ENCODE measurements at places on chromosomes 6 and 20.
A peak's percentile ranks its signal among the peaks of the same experiment; 100 is the strongest.

DNA sequence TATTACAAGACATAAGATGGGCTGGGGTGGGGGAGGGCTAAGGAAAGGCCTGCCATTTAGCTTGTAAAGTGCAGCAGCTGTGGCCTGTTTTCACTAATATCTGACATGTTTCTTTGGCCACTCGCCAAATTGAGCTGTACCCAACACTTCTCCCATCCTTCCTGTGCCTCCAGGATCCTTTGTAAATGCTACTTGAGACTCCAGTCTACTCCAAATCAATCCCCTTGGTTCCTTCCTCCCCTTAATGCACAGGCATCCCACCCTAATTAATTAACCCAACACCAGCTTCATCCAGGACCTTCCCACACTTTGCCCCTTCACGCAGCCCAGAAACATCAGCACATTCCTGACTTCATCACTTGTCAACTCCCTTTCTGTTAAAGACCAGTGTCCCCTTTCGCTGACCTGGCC, 55.0 kb upstream of the TCF21 start:
- no peak for DNase-seq

DNA sequence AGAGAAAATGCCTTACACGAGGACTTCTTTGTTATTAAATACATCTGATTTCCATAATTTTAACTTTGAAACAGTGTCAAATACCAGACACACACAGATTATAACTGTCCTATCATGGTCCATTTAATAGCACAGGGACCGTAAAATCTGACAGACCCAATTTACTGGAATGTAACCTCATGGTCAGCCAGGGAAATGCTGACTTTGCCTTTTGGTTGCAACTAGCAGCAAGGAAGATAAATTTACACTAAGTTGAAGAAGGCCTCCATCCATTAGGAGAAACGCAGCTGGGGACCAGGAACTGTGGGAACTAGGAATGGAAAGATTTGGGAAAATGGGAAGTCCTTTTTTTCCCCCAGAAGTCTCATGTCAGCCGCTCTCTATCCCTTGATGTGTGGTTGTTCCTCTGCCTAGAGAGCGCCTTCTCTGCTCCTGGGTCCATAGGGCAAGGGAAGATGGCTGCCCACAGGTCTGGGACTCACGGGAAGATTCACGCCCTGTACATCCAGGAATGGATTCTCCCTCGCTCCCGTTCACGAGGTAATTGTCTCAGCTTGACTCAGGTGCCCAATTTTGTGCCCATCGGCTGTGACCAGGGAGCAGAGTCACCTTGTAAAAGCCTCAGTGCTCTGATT, 74.6 kb upstream of the L3MBTL3 start:
- DNase-seq: no peak

- no peak for DNase-seq
Measured at GRCh38 chr6:52641388-52641787, 29.5 kb upstream of the TMEM14A start.

GRCh38 chr6:39646751-39647420, 78.3 kb downstream of the KIF6 start:
- no peak for DNase-seq

DNA sequence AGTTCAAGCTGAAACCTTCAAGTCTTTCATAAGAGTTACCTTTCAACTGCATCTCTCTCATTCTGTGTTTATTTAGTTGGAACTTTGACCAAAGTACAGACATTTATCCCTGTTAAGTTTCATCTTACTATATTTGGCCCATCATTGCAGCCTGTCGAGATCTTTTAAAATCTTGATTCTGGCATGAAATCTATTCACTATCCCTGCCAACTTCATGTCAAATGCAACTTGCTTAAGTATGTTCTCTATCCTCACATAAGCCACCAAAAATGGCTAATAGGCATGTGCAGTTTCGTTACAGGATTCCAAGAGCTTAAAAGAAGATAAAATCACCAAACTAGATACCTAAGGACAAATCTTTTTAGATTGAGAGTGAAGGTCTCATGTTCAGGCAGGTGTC, 117.5 kb upstream of the KCNQ5 start:
- no peak for DNase-seq

- no peak for DNase-seq
Measured at GRCh38 chr6:112300896-112301295, 46.2 kb upstream of the RFPL4B start.

DNA sequence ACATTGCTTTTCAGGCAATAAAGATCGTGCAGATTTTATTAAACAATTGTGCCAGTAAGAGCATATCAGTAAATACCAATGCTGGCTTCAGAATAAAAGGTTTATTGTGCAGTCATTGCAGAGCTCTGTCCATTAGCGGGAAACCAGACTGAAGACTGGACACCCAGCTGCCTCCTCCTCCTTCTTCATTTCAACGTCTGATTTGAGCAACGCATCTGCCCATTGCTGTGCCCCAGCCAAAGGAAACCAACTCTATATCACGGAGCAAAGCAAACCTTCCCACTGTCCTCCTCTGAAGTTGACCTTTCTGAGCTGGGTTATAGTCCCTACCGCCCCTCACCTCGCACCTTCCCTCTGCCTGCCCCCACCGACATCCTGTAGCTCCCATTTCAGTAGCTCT, 80.8 kb downstream of the SLC22A23 start:
- no peak for DNase-seq

DNA sequence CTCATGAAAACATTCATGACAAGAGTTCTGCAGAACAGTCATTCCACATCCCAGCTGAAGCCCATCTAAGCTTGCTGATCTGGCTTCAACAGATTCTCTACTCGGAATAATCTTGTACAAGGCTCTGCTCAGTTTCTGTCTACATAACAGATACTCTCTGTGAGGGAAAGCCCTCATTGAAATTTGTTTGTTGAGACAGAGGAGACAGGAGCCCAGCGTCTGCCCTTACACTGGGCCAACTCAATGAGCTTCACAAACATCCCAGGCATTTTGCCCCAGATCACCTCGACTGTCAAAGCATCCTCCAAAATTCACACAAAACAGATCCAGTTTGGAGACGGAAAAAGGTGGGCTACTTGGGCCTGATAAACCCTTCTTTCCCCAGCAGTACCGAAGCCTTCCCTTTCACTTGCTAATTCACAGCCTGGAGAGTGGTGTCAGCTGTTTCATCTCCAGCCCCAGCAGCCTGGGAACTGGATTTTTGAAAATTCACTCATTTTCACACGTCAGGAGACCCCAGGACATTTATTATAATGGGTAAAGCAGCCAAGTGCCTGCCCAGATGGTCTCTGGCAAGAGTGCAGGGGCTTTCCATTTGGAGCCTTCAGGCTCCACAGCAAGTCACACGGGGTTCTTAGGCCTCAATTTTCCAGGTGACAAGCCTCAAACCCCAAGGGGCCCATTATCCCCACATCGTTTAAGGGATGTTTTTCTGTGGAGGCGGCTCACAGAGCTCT, 7.3 kb downstream of the CCDC167 start:
- DNase-seq: peak; percentile 34

DNA sequence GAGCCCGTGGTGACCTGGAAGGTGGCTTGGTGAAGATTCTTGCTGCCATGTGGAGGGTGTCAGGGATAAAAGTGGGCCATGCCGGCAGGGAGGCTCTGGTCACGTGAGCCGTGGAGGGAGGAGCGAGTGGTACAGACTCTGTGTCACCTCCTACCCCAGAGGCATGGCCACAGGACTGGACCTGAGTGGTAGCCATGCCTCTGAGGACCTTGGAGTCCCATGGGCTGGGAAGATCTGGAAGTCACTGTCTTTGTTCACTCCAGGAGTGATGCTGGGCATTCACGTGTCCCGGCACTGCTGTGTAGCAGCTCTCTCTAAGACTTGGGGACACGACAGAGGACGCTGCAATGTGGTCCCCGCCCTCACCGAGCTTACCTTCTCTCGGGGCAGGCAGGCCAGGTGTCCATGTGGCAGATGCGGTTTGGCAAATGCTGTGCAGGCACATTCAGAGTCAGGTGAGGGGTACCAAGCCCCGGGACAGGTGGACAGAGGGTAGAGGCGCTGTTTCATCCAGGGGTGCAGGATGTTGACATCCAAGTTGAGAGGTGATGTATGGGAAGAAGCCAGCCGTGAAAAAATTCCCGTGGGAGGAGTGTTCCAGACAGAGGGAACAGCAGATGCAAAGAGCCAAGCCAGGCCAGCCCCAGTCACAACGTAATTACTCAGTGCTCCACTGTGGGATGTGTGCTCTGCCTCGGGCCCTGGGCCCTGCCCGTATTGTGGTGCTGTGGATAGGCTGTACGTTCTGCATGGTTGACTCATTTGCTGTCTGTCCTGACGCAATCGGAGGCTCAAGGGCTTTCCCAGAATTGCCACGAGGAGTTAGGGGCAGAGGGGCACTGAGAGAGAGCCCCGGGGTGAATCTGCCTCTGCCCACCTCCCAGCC, 307.8 kb downstream of the TAF4 start:
- DNase-seq: no peak

DNA sequence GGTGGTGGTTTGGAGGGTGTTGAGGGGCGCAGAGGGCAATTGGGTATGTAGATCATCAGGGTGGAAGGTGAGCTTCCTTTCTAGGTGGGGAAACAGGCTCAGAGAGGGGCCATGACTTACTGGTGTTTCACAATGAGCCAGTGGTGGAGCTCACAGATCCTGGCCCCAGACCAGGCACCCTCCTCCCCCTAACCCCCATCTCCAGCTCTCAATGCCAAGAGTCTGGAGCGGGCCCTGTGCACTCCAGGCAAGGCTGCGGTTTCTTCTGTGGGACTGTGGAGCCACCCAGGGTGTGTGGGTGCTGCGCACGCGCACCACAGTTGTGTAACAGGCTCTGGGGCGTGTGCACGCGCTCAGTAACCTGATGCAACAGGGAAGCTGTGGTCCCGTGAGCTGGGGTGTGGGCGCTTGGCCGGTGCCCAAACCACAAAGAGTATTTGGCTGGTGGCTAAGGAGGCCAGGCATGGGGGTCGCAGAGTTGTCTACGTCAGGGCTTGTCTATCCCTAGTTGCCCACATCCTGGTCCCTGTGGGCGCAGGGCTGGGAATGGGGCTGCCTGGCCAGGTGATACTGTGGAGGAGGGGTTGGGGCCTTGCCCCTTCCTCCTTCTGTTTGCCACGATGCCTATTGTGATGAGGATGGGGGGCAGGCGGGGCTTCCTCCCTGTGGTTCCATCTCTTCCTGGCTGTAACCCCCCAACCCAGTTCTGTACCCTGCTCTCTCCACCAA, 37.5 kb upstream of the MRPS18A start:
- no peak for DNase-seq

- no peak for DNase-seq
Measured at GRCh38 chr20:41191562-41192500, 54.5 kb downstream of the PLCG1 start.

- DNase-seq: no peak
Measured at GRCh38 chr20:62804021-62804626, 511 bp upstream of the OGFR start.

Data from cerebellar cortex (tissue), 1 donor.